ENCODE measurements at places on chromosomes 3 and 15. TPM values are rescaled to one million over a fixed set of nuclear protein-coding genes. Genes with fewer than 3 reads are reported as not detected.
A peak's percentile ranks its signal among the peaks of the same experiment; 100 is the strongest.

DNA sequence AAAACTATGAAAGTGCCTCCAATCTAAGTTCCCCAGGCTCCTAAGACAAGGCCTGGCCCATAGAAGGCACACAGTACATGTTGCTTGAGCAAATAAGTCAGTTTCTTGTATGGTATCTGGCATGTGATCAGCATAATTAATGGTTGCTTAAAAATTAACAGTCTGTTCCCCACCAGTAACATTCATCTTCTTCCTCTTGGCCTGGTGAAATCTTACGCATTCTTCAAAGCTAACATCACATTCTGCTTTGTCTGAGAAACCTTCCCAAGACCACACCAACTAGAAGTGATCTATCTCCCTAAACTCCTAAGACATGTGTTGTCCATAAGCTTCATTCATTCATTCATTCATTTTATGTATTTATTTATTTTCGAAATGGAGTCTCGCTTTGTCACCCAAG lies 48.1 kb downstream of the LIPC start:
- H3K36me3 ChIP-seq, result no peaks in the 10 kb centered on the region
- no peak overlapping the region for H3K27ac ChIP-seq
- peaks cover 38% of the 10 kb centered on the region for H3K4me1 ChIP-seq
- no peaks in the 10 kb centered on the region for H3K27me3 ChIP-seq
- DNase-seq, result no peak

- no peaks in the 10 kb centered on the region for H3K27me3 ChIP-seq
- no peak overlapping the region for H3K4me3 ChIP-seq
- no peak overlapping the region for H3K27ac ChIP-seq
These were observed 49.5 kb downstream of the TBL1XR1 start for GRCh38 chr3:177147790-177148189.

DNA sequence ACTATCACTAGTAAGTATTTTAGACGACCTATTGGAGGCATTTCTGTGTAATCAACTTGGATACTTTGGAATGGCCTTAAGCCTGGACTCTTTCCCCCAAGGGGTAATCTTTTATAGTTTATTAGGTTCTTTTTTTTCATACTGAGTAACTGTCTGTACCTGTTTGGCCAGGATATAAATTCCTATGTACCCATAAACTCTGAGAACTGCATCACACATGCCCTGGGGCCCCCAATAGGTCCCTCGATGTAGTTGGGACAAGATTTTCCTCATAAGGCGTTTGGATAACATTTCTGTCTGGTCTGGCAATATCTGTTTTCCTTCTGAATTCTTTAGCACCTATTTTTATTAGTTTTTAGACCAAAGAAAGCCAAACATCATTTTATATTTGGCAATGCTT lies 86.4 kb upstream of the WNT7A start:
- H3K4me3 ChIP-seq, result no peak overlapping the region
- no peaks in the 10 kb centered on the region for H3K27me3 ChIP-seq
- no peak for DNase-seq
- no peak overlapping the region for H3K27ac ChIP-seq
- no peaks in the 10 kb centered on the region for H3K36me3 ChIP-seq
- no peaks in the 10 kb centered on the region for H3K4me1 ChIP-seq

GRCh38 chr3:186628756-186629155 lies 11.4 kb upstream of the FETUB start:
- no peaks in the 10 kb centered on the region for H3K27me3 ChIP-seq
- no peaks in the 10 kb centered on the region for H3K36me3 ChIP-seq
- H3K4me1 ChIP-seq, result no peaks in the 10 kb centered on the region
- H3K27ac ChIP-seq, result no peak overlapping the region

Gene RYR3
- 0.27 TPM for total RNA-seq

DNA sequence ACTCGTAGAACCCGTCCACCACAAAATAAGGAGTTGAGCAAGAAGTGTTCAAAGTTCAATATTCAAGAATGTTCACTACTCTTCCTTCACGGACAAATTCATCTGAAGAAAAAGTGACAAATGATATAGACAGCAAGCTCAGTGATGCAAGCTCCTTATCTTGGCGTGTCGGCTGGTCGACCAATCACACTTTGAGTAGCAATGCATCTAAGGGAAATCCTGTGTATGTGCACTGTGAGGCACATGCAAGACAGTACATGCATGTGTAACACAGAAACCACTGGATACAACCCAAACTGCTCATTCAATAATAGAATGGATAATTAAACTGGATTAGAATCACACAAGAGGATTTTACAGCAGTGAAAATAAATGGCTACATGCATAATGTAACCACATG lies 64.4 kb upstream of the CSPG5 start:
- no peaks in the 10 kb centered on the region for H3K36me3 ChIP-seq
- H3K27me3 ChIP-seq, result no peaks in the 10 kb centered on the region
- H3K4me3 ChIP-seq, result no peak overlapping the region
- no peak overlapping the region for H3K27ac ChIP-seq
- H3K4me1 ChIP-seq, result no peaks in the 10 kb centered on the region

DNA sequence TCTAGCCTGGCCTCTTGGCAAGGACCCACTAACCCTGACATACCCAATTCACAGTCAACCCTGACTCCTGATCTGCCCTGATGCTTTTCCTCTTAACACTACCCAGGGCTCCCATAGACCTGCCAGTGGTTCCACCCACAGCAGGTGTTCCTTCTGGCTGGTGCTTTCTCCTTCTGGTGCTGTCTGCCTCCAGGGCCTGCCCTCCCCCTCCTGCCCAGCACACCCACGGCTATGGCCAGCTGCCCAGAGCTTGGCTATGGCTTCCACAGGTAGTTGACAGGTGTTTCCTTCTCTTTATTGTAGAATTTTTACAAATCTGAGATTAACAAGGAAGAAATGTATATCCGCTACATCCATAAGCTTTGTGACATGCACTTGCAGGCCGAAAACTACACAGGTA lies 46.5 kb upstream of the MANF start:
- H3K4me1 ChIP-seq, result peaks cover 17% of the 10 kb centered on the region
- no peaks in the 10 kb centered on the region for H3K27me3 ChIP-seq
- H3K36me3 ChIP-seq, result no peaks in the 10 kb centered on the region
- H3K4me3 ChIP-seq, result no peak overlapping the region
- DNase-seq, result peak; percentile 8

Gene KLHL24
- total RNA-seq, result 173 TPM

Gene MKRN3
- 0.40 TPM for total RNA-seq

DNA sequence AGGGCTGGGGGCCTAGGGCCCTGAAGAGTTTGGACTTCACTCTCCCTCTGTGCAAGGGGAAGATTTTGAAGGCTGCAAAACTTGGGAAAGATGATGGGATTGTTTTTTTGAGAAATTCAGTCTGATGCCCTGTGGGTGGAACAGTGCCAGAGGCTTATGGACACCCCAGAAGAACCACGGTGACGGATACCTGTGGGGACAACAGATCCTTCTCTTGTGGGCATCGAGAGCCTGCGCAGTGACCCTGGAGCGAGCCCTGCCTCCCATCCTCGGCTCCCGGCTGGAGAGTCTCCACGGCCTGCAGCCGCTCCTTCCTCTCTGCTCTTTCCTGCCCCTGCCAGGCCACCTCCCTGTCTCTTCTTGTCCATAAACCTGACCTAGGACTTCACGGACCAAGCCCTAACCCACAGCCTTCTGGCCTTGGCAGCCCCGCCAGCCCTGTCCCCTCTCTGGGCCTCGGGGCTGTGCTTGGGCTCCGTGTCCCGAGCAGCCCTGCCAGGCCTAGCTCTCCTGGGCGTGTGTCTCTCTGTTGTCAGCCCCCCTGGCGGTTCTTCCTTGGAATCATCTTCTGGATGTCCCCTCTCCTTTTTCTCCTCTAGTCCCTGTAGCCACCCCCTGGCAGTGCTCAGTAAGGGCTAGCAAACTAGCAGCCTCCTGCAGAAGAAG lies 98.4 kb downstream of the VGLL4 start:
- H3K27me3 ChIP-seq, result no peaks in the 10 kb centered on the region
- no peaks in the 10 kb centered on the region for H3K36me3 ChIP-seq
- H3K4me1 ChIP-seq, result peaks cover 19% of the 10 kb centered on the region
- peak overlapping the region; percentile 48 for H3K27ac ChIP-seq
- H3K4me3 ChIP-seq, result no peak overlapping the region
- DNase-seq, result no peak

Gene VWA5B2
- 0.45 TPM for total RNA-seq

Gene GASK1A
- total RNA-seq, result 9.1 TPM

GRCh38 chr3:74842141-74842540 lies 227.7 kb upstream of the CNTN3 start:
- H3K27me3 ChIP-seq, result no peaks in the 10 kb centered on the region
- no peaks in the 10 kb centered on the region for H3K4me1 ChIP-seq
- H3K27ac ChIP-seq, result no peak overlapping the region
- no peaks in the 10 kb centered on the region for H3K36me3 ChIP-seq
- DNase-seq, result no peak
- no peak overlapping the region for H3K4me3 ChIP-seq

DNA sequence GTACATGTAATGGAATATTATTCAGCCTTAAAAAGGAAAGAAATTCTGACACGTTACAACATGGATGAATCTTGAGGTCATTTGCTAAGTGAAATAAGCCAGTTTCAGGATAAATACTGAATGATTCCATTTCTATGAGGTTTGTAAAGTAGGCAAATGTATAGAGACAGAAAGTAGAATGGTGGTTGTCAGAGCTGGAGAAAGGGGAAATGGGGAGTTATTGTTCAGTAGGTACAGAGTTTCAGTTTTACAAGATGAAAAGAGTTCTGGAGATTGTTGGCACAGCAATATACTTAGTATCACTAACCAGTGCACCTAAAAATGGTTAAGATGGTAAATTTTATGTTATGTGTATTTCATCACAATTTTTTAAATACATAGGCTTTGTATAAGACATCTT lies 60.6 kb downstream of the USP8 start:
- no peak overlapping the region for H3K27ac ChIP-seq
- no peak for DNase-seq
- H3K36me3 ChIP-seq, result peaks cover 8% of the 10 kb centered on the region
- H3K27me3 ChIP-seq, result no peaks in the 10 kb centered on the region
- no peak overlapping the region for H3K4me3 ChIP-seq

DNA sequence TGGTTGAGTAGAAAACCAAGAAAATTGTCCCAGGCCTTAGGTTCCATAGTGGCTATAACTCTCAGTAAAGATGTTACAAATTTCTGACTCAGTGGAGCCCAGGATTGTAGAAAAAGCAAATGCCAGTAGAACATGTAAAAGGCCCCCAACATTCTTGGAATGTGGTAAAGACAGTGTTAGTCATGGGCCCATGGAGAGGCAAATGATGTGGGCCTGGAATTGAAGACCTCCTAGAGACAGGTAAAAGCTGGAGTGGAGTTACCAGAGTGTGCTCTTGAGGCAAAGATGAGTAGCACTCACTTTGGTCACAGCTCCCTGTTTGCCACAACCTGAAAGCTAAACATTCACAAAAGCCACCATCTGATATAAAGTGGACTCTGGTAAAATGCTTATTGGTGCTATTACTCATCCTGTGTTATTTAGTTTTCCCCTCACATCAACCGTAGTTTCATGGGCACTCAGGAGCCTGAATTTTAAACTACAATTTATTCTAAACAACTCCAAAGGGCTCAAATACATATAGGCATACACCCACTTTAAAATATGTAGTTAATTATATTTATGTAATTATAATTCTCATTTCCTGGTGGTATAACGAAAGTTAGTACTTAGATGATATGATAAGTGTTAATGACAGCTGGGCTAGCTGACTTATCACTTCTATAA lies 359.6 kb upstream of the NECTIN3 start:
- DNase-seq, result no peak
- H3K27ac ChIP-seq, result no peak overlapping the region
- H3K27me3 ChIP-seq, result no peaks in the 10 kb centered on the region
- no peaks in the 10 kb centered on the region for H3K4me1 ChIP-seq

DNA sequence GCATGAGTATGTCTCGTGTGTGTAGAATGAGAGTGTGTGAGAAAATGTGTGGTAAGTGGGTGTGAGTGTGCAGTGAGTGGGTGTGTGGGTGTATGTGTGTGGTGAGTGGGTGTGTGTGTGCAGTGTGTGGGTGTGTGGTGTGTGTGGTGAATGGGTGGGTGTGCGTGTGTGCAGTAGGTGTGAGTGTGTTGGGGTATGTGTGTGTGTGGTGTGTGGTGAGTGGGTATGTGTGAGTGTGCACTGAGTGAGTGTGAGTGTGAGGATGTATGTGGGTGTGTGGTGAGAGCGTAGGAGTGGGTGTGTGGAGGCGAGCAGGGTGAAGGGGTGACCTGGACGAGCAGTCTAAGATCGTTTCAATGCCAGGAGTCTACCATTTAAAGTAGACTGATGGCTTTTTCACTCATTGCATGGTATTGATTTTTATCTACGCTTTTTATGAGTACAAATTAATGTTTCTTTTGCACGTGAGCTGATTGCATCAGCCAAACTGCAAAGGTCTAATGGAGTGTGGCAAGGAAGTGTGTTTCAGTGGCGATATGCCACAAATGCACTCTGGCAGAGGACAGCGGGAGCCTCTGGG lies 1.6 kb upstream of the CPN2 start:
- H3K4me1 ChIP-seq, result no peaks in the 10 kb centered on the region
- no peaks in the 10 kb centered on the region for H3K27me3 ChIP-seq
- no peaks in the 10 kb centered on the region for H3K36me3 ChIP-seq
- no peak for DNase-seq
- H3K27ac ChIP-seq, result no peak overlapping the region

GRCh38 chr15:70852501-70853317 lies 1.2 kb downstream of the LARP6 start:
- DNase-seq, result peak; percentile 38
- no peaks in the 10 kb centered on the region for H3K36me3 ChIP-seq
- no peaks in the 10 kb centered on the region for H3K27me3 ChIP-seq
- peak overlapping the region; percentile 89 for H3K27ac ChIP-seq
- peak overlapping the region; percentile 61 for H3K4me3 ChIP-seq
- peaks cover 20% of the 10 kb centered on the region for H3K4me1 ChIP-seq

DNA sequence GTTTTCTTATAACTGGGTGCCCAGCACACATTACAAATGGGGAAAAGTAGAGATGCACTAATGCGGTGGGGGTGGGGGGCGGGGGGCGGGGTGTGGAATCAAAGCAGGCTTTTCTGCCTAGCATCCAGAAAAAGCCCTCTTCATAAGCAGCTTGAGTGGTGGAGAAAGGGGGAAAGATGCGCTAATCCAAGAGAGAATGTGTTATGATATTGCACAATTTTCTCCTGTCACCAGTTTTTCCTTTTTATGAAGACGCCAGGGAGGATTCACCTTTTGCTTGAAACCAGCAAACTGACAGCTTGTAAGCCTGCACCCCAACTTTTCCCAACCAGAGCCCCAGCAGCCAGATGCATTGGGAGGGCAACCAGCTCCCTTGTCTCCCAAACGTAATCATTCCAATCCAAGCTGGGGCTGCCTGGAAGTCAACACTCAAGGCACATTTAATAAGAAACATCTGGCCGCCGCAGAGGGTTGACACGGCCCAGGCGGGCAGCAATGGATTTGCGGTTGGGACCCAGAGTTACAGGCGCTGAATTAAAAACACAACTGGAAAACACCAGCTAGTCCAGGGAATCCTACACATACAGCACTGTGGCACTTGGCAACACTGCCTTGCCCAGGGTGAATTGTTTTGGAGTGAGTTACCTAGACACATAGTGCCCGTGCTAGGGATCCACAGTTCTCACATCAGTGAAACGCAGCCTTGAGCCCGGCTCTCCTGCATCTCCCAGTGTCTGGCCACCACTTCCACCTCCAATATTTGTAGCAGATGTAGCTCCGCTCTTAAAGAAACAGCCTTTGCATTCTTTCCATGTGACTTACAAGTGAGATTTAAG lies 218.5 kb upstream of the PRICKLE2 start:
- no peak overlapping the region for H3K27ac ChIP-seq
- no peaks in the 10 kb centered on the region for H3K27me3 ChIP-seq
- H3K4me3 ChIP-seq, result no peak overlapping the region
- no peak for DNase-seq

Gene MINDY2
- 27.1 TPM for total RNA-seq

- no peak overlapping the region for H3K4me3 ChIP-seq
- no peaks in the 10 kb centered on the region for H3K4me1 ChIP-seq
- H3K27ac ChIP-seq, result no peak overlapping the region
- DNase-seq, result no peak
- no peaks in the 10 kb centered on the region for H3K27me3 ChIP-seq
These were observed 283.9 kb downstream of the UBE2E2 start for GRCh38 chr3:23487015-23487414.
